ENCODE measurements at places on chromosomes 12 and 14.

- DNase-seq = no peak
These were observed 10.0 kb upstream of the DDX47 start for GRCh38 chr12:12803186-12803585.

- no peak for DNase-seq
These were observed 489.6 kb upstream of the GARIN6 start for GRCh38 chr12:99157946-99158345.

DNA sequence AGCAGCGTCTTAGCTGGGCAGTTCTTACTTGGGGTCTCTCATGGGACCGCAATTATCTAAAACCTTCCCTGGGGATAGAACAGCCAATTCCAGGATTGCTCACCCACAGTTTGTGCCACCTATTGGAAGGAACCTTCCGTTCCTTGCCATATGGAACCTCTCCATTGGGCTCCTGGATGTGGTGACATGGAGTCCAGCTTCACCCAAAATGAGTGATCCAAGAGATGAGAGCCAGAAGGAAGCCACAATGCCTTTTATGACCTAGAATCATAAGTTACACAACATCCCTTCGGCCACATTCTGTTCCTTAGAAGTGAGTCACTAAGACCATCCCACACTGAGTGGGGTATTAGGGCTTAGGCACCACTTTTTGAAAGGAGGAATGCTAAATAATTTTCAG, 164.4 kb downstream of the FBXL14 start:
- no peak for DNase-seq

DNA sequence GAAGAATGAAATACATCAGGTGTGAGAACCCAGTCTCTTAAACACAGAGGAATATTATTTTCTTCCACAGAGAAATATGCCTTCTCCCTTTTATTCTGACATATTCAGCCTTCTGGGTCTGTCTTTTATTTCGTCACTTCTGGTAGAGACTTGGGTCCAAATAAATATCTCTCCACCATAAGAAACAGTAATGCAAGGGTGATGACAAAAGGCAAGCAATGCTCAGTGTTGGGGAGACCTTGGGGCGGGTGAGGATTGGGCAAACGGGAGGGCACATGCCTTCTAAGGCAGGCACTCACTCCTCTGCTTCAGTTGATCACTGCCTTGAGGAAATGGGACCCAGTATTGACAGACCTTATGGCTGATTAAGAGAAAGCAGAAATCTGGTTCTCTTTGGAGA, 6.7 kb upstream of the SOCS2 start:
- no peak for DNase-seq

DNA sequence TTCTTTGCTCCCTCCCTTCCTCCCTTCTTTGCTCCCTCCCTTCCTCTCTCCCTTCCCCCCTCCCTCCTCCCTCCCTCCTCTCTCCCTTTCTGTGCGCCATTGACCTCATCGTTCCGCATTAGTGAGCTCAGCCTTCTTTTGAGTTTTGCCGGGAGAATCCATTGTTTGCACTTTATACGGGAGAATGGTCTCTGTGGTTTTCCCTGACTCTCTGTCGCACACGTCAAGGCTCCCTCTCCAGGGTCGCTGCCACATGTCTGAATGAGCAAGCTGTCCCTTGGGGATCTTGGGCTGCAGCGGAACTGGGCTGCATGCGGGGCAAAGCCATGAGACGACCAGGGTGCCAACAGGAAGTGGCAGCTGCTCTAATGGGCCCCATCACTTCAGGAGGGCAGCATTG, 118.5 kb downstream of the GLT1D1 start:
- DNase-seq = no peak

GRCh38 chr14:67765192-67765834, 51.1 kb downstream of the ZFYVE26 start:
- DNase-seq = no peak

- no peak for DNase-seq
These were observed 78.8 kb downstream of the RMST start for GRCh38 chr12:97541366-97541765.

- no peak for DNase-seq
These were observed 77.0 kb downstream of the SLC25A47 start for GRCh38 chr14:100400115-100400514.

- no peak for DNase-seq
These were observed 61.0 kb downstream of the HMGA2 start for GRCh38 chr12:65885312-65885711.

DNA sequence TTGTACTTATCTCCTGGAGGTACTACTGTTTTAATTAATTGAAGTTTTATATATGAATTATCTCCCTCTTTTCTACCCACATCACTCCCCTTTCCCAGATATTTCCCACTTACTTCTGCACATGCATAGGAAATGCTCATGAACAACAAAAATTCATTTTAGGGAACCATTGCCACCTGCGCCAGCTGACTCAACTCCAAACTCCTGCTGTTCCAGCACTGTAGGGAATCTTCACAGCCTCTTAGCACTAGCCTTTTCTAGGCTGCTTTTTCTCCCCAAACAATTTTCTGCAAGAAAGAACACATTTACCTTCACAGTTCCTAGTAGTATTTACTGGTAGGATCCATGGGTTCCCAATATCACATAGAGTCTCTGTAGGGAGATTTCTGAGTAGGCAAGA, 268.4 kb downstream of the LRFN5 start:
- DNase-seq = no peak

DNA sequence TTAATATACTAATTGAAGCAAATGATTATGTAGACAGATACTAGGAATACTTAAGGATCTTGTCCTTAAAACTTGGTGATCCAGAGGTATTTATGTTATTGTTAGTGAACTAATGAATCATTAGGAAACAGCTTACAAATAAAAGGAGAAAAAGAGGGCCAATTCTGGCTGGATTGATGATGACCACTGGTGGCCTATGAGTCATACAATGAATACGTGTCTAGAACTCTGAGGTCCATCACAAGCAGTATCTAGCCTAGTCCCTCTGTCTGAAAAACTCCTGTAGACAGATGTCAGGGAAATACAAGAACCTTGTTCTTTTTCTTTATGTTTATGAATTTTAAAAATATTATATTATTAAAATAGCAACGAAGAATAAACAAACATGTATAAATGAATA, 51.7 kb upstream of the RTL1 start:
- DNase-seq = no peak

GRCh38 chr12:109944561-109945359, 44.7 kb downstream of the TCHP start:
- no peak for DNase-seq

DNA sequence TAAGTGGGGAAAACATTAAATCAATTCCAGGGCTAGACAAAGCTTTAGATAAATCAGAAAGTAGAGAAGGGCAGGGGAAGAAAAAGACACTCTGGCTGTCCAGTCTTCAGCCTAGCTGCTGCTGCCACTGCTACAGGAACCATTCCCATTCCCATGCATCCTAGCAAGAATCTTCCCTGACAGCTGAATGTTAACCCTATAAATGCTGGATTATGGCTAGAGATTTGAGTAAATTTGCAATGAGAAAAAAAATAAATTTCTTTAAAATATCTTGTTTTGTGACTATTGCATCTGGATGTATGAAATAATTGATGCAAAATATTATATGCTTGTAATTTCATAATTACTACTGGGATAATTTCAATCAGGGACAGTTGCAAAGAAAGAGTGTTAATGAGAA, 15.0 kb upstream of the CDKN3 start:
- DNase-seq = no peak

DNA sequence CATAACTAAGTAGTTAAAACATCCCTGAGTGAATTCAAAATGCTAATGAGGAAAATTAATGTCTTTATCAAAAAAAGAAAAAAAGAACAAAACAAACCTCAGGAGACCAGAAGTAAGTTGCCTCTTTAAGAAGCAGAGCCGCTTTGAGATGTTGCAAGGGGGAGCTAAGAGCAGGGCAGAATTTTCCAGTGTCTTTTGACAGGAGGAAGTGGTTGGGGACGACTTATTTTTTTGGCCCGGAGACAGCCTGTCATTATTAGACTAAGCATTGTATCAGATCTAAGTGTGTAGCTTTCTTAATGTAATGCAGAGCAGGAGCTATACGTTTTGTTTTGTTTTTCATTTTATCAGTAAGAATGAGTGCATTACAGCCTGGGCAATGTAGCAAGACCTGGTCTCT, 206.6 kb downstream of the CACNA1C start:
- no peak for DNase-seq

All from activated CD4-positive, alpha-beta T cell treated with anti-CD3 and anti-CD28 coated beads, Interleukin-2, amount 50 U/mL, for 24 hours (primary cell).